T-helper 17 cell (primary cell): ENCODE measurements at places on chromosomes 4 and X.

DNA sequence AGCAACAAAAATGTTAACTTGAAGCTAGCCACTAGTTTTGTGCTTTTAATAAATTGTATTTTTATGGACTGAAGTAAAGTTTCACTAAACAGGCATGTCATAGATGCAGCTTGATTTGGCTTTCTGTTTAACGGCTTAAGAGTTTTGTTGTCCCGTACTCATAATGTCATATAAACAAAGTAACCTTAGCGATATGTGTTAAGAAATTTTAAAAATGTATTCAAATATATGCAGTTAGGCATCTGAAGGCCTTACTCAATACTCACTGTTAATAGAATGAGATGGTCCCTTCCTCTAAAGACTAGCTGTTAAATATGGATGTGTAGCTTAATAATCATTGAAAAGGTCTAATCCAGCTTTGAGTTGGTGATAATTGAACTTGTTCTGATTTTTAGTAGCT, 1.0 kb upstream of the SCLT1 start:
- no peak for DNase-seq

GRCh38 chr4:68011684-68012083, 48.4 kb upstream of the TMPRSS11A start:
- DNase-seq: no peak

GRCh38 chr4:28278676-28279075, 1418.0 kb downstream of the STIM2 start:
- no peak for DNase-seq

DNA sequence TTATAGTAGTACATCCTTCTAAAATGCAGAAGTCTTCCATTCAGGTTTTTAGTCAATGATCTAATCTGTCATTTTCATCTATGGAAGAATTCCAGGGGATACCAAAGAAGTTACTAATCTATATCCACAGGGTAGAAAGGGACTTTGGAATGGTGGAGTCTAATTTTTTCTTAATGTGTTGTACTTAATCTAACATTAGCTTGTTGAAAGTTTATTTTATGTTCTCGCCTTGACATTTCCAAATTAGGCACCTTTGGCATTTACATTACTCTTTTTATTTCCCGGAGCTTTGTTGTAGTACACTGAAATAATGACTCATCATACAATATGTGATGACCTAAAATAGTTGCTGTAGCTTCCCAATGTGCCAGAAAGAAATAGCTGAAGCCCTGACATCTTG, 91.5 kb downstream of the HTR2C start:
- no peak for DNase-seq

GRCh38 chrX:110086162-110086915, 83.4 kb downstream of the TMEM164 start:
- DNase-seq: no peak

DNA sequence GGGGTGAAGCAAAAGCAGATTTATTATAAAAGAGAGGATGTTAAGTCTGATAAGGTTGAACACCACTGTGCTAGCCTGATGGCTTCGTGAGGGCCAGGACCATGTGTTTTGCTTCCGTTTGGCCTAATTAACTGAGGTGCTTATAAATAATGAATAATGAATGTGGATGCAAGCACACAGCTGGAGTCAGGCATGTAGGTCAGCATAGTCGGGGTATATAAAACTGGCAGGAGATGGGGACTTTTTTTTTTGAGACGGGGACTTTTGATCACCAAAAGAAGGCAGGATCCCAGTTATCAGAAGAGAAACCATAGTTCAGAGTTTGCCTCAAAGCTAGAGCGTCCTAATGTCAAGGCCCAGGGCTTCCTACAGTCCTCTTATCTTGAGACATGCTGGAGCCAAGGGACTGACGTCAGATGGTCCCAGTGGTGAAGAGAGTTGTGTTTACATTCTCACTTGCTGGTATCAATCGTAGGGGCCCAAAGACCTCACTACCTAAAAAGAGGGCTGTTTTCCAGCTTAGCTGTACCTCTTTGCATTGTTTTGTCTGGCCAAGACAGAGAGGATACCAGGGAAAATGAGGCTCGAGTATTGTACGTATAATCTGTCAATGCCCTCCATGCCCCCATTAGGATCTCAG, 50.4 kb downstream of the RTL9 start:
- no peak for DNase-seq

DNA sequence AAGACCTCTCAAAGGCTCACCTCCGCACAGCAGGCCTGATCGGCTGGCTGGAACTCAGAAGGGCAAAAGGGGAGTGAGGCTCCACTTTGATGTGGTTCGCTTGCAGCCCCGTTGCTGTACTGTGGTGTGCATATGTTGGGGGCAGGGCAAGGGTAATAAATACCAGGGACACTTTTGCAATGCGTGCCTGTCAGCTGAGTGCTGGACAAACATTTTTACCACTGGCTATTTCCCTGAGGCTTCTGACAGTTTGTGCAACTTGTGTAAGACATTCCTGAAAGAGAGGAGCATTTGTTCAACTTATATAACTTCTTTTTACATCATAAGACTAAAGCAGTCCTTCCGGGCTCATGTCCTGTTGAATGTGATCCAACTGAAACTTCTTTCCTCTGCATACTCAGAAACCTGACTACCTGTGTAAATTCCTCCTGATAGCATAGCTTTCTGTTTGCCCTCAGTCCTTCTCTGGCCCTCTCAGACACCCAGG, 82.3 kb downstream of the SPRY1 start:
- DNase-seq: no peak

GRCh38 chrX:46912098-46912602, at the start of gene JADE3:
Gene JADE3 (plus strand): TSS chrX:46912421. CDS start chrX:46984895, 72,474 bp downstream.
- no peak for DNase-seq

- peak; percentile 15 for DNase-seq
These were observed 695 bp upstream of the PIGA start for GRCh38 chrX:15336023-15336413.

GRCh38 chr4:73434311-73434710, 1.7 kb upstream of the AFP start:
- DNase-seq: no peak

DNA sequence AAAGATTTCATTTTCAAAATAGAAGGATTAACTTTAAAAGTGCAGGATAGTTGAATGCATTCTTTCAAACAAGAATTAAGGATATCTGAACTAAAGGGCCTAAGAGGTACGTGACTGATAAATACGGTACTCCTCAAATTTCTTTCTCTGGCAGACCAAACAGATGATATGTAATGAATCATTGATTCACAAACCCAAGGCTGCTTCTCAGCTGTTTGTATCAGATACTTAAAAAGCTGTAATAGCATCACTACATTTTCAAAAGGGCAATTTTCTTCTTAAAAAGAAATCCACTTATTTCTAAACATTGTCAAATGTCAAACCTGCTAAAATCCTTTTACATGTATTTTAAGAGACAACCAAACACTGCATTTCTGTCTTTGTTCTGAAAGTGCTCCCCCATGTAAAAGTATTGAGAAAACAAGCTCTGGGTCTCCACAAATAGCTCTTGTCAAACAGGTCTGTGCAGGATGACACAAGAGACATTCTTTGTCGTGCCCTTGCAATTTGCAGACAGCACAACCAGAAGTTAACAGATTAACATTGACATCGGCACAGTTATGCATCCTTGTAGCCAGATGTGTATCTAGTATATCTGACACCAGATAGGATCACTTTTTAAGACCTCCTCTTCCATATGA, 82.0 kb downstream of the MANBA start:
- no peak for DNase-seq

- no peak for DNase-seq
These were observed 84.3 kb downstream of the FHDC1 start for GRCh38 chr4:153020457-153020856.

DNA sequence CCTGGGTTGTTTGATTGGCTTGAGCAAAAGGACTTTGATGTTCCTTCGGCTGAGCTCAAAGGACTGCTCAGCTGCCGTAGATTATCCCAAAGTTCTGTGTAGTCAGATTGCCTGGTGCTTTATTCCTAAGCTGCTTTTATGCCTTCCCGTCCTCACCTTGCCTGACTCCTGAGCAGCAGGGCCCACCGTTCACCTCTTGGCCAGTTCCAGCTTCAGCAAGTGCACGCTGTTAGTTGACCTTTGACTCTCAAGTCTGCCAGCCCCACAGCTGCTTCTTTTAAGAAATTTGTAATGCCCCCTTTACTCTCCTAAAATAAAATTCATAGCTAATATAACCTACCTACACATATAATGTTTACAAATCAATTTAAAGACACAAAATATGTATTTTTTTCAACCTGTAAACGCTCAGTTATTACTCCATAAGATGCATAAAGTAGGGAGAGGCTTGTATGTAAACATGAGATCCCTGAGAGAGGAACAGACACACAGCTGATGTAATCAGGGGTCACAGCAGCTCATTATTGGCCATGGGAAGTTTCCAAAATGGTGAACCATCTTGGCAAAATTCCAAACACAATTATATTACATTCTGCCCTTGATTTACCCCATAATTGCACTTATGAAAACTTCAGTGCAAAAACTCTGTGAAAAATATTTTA, 28.6 kb downstream of the UCHL1 start:
- DNase-seq: no peak

- DNase-seq: no peak
These were observed 450.1 kb upstream of the TENM3 start for GRCh38 chr4:181793096-181793495.

- no peak for DNase-seq
These were observed 8.5 kb downstream of the SRP72 start for GRCh38 chr4:56475917-56476316.

- DNase-seq: no peak
These were observed 55.3 kb upstream of the KCNIP4 start for GRCh38 chr4:22003878-22004277.

DNA sequence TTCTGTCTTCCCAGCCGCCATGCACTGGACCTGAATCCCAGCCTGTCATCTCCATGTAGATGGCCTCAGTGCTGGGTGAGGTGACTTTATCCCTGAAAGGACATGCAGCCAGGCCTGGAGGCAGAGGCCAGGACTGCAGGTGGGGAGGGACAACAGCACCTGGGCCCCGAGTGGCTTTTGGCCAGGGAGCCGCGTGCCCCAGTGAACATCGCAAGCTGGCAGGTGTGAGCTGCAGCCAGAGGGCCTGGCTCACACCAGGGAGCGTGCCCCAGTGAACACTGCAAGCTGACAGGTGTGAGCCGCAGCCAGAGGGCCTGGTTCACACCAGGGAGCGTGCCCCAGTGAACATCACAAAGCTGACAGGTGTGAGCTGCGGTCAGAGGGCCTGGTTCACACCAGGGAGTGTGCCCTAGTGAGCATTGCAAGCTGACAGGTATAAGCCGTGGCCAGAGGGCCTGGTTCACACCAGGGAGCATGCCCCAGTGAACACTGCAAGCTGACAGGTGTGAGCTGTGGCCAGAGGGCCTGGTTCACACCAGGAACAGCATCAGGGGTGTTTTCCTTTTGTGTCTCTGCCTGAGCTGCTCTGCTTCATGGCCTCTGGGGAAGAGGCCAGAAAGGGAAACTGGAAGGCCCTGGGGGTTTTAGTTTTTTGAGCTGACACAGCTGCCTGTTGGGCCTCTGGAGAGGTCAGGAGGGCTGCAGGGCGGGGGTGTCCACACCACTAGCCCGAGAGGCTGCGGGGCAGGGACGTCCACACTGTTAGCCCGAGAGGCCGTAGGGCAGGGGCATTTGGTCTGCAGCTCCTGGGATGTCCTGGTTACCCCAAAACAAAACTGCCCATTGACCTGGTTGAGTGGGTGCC, 22.7 kb upstream of the PSAPL1 start:
- DNase-seq: no peak
